NCI-H2029 (cell line): ENCODE measurements at places on chromosomes 13 and 19.

- no peak for DNase-seq
Measured at GRCh38 chr13:38308736-38309135, 40.9 kb upstream of the UFM1 start.

- DNase-seq, result no peak
Measured at GRCh38 chr13:44321961-44322360, 51.7 kb upstream of the SERP2 start.

DNA sequence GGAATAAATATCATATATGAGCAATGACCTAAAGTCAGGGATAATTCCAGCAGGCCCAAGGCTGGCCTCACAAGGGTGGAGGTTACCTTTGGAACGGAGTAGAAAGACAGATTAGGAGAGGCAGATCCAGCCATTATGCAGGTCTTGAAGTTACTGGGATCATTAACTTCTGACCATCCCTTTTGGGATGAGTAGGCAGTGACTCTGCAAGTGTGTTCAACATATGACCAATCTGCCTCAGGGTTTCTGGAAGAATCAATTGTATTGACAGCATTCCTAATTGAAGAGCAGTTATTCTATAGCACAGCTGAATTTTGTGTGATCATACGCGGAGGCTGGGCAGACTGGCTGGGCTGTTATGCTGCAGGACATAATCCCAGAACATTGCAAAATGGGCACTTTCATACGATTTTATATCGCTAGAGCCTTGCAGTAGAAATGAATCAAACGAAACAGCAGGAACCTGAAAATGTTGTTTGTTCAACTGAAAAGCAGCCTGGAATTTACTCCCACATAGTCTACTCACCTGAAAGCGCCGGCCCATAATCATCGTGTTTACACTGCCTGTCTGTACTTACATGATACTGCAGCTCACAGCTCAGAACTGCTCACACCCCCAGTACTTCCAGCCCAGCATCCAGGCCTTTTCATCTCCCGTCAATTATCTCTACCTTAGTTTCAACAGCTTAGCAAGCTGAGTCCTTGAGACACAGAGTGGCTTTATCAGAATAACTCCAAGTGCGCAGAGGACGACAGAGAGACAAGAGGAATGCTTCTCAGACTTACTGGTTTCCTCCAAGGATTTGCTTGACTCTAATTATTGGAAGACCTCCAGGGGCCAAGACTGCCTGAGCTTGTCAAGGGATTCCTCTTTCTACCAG, 556.1 kb downstream of the EFNB2 start:
- no peak for DNase-seq

GRCh38 chr19:56637976-56638555, 4.9 kb upstream of the SMIM17 start:
- DNase-seq, result no peak

GRCh38 chr13:75399168-75399878, 82.6 kb downstream of the TBC1D4 start:
- DNase-seq, result no peak

DNA sequence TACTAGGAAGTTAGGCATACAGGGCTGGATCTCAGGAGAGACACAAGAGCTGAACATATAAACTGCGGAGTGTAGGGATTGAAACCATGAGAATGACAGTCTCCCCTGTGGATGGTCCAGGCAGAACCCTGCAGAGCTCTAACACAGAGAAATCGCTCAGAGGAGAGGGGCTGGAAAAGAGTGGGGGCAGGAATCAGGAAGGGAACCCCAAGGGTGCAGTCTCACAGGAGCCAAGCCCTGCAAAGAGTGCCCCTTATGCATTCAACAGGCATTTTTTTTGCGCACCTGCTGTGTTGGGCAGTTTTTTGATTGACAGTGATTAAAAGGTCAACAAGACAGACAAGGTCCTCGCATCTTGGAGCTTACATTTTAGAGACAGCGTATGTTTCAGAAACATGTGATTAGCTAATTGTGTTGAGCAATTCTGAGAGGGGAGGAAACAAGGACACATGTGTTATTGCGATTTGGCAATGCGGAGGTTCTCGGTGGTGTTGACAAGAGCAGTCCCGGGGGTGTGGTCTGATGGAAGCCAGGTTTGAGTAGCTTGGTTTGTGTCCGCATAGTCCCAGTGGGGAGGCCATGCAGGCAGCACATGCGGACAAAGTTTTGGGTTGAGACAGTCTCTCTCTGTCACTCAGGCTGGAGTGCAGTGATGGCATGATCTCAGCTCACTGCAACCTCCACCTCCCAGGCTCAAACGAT, 182.6 kb upstream of the IRS2 start:
- DNase-seq, result no peak

- no peak for DNase-seq
Measured at GRCh38 chr19:50486823-50487515, 10.3 kb upstream of the GARIN5A start.

- no peak for DNase-seq
Measured at GRCh38 chr13:37587236-37587635, 11.3 kb downstream of the POSTN start.

DNA sequence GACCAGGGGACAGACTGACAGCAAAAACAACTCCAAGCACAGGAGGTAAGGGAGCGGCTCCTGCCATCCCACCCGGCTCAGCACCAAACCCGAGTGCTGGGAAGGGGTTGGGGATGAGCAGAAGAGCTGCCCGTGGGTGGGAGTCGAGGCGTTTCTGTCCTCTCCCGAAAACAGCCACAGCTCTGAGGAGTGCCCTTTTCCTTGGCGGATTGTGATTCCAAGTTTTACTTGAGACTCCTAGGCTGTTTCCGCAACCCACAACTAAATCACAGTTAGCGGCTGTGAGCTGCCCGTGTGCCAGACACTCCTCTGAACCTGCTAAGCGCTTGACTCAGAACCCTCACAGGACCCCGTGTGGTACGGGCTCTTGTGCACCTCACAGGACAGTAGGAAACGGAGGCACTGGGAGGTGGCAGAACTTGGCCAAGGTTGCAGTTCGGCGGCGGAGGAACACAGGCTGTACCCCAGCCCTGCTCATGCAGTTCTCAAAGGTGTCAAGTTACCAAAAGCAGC, 21.4 kb downstream of the CFAP97D2 start:
- DNase-seq, result no peak

- peak; percentile 83 for DNase-seq
Measured at GRCh38 chr13:74289861-74290773, 155.9 kb upstream of the KLF12 start.

DNA sequence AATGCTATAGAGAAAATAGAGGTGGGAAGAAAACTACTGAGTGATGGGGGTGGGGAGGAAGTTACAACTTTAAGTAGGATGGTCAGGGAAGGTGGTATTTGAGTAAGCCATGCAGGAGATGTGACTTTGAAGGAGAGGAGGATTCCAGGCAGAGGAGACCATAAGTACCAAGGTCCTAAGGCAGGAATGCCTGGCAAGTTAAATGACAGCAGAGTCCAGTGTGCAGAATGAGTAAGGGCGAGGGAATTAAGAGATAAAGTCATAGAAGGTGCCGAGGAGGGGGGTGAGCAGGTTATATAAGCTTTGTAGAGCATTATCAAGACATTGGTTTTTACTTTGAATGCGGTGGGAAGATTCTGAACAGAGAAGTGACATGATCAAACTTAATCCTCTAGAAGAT, 43.2 kb upstream of the WDFY2 start:
- no peak for DNase-seq

DNA sequence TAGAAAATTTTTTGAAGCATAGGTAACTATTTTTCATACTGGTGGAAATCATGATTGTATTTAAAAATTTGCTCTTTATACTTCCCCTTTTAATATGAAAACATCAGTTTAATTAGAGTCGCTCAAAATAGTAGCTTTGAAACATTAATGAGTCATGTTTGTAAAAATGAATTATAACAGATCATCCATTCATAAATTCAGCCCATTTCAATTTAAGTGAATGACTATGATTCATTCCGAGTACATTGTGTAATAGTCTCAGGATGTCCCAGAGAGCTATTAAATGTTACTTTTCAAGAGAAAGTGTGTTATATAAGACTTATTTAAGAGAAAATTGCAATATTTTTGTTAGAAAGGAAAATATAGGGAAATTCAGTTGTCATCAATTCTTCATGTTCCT, 111.0 kb downstream of the FNDC3A start:
- DNase-seq, result no peak

- no peak for DNase-seq
Measured at GRCh38 chr19:3543150-3544057, 4.4 kb downstream of the TEKTIP1 start.

DNA sequence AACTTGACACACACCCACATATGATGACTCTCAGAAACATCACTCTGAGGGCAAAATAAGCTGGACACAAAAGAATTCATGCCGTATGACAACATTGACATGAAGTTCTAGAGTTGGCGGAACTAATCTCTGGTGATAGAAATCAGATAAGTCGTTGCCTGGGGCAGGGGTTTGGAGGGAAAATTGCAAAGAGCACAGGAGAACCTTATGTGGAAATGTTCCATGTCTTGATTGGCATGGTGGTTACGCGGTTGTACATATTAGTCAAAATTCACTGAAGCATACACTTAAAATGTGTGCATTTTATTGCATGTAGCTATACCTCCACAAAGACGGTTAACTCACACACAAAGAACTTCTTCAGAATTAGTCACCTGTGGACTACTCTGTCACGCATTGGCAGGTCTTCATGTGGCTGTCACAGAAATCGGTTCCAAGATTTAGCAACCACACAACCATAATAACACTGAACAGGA, 137.8 kb upstream of the GJB6 start:
- DNase-seq, result no peak

- no peak for DNase-seq
Measured at GRCh38 chr13:73065036-73065435, 6.2 kb downstream of the KLF5 start.

- DNase-seq, result no peak
Measured at GRCh38 chr19:45542234-45542668, 35.0 kb downstream of the VASP start.

- DNase-seq, result no peak
Measured at GRCh38 chr19:977058-977464, 7.1 kb upstream of the WDR18 start.

GRCh38 chr19:41479757-41480191, 36.8 kb downstream of the ERICH4 start:
- DNase-seq, result peak; percentile 12

DNA sequence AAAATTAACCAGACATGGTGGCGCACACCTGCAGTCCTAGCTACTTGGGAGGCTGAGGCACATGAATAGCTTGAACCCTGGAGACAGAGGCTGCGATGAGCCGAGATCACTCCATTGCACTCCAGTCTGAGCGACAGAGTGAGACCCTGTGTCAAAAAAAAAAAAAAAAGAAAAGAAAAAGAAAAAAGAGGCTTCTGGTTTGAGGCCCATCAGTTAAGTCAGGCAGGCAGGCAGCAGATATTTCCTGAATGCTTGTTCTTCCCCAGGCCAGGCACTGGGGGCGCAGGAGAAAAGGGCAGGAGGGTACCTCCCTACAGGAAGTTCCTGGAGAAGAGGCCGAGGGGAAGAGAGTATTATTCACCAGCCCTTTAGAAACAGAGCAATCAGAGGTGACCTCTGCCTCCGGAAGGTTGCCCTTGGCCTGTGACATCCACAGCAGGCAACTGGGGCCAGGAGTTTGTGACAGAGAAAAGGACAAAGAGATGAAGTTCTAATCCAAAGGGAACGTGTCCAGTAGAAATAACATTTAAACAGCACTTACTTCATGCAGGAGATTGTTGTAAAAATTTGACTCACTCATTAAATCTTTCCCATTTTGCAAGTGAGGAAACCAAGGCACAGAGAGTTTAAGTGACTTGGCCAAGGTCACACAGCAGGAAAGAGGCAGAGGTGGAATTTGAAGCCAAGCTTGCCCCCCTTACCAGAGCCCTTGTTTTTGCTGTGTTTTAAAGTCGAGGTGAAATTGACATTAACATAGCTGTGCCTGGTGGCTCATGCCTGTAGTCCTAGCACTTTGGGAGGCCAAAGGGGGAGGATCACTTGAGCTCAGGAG, 4.3 kb upstream of the RLN3 start:
- no peak for DNase-seq

DNA sequence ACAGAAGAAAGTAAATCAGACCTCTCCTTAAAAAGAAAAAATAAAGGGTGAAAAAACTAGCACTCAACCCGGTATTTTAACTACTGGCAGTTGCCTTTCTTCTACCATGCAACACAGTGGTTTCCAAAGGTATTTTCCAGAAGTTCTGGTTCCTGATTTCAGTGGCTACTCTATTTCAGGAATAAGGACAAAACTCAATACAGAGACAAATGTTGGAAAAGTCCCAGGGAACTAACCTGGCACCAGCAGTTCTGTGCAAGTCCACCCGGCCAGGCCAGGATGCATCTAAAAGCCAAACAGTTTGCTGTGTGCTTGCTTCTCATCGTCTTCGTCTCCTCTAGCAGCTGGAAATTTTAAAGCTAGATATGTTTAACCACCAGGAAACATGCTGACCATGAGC, 52.5 kb downstream of the FOXO1 start:
- DNase-seq, result no peak
